ENCODE measurements at places on chromosomes 7 and 10.

DNA sequence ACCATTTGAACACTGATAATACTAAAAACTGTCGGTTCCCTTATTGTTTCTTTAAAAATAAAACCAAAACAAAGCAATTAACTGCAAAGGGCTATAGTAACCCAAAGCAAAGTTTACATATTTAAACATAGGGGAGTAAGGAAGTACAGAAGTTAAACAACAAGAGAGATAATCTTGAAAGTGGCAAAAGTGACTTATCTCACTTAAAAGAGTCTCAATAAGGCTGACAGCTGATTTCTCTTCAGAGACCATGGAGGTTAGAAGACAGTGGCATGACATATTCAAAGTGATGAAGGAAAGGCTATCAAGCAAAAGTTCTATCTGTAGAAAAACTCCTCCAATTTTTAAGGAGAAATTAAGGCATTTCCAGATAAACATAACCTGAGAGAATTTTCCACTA is 233.5 kb upstream of the HDAC9 start:
- DNase-seq = no peak

GRCh38 chr7:158646766-158647474 is 57.7 kb downstream of the NCAPG2 start:
- no peak for DNase-seq

- DNase-seq = no peak
Measured at GRCh38 chr10:122116331-122116730, 127.4 kb downstream of the TACC2 start.

DNA sequence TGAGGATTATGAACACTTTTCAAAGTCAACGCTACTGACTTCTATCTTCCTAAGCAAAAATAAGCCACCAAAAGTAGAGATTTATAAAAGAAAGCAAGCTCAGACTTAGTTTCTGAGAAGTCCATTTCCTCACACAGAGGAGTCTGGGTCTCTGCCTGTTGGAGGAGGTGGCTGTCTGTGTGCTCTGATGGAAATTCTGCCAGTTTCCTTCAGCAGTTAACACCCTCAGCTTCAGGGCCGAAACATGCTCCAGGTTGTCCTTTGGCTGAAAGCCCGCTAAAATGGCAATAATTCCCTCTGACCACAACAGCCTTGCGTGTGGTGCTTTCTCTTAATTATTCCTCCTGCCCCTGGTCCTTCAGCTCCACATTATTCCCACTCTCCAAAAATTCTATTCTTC is 127.8 kb upstream of the LAMB4 start:
- DNase-seq = no peak
